ENCODE measurements at places on chromosomes 4 and X.

- DNase-seq, result no peak
Measured at GRCh38 chr4:189029976-189030504, 890.8 kb downstream of the TRIML1 start.

DNA sequence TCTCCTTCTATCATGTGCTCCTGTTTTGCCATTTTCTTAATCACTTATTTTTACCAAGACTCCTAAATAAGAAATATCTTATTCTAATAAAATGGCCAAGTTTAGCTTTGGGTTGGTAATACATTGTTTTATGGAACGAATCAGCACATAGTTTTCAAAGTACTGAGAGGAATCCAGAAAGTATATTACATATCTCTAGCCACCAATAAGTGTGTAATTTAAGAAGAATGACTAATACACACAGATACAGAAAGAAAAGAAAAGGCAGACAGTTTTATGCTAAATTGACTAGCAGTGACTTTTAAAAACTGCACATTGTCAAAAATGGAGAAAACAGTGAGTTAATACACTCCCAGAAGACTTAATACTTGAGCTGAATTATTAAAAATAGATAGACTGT is 167.0 kb upstream of the IL15 start:
- no peak for DNase-seq

DNA sequence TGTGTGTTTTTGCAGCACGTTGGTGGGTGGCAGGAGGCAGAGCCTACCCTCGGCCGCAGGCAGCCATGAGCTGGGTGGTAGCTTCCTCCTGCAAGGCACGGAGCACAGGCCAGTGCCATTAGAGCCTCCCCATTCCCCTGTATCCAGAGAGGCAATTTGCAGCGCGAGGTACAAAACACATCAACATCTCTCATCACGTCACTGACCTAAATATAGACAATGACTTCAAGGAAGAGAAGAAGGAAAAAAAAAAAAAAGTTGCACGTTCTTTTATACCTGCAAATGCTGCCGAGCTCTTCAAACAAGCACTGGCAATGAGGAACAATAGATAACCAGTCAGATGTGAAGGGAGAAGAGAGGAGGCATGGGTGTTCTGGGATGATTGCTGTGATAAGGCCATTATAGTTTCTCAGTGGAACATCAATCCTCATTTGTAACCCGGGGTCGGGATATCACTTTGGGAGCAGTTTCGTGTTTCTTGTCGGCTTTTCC is 159.9 kb downstream of the MGST2 start:
- no peak for DNase-seq

- DNase-seq, result no peak
Measured at GRCh38 chrX:108064613-108065012, 19.7 kb downstream of the VSIG1 start.

- no peak for DNase-seq
Measured at GRCh38 chrX:148609515-148610327, 109.3 kb downstream of the AFF2 start.

GRCh38 chrX:57137501-57137900 is 304 bp upstream of the SPIN2A start:
- DNase-seq, result no peak

DNA sequence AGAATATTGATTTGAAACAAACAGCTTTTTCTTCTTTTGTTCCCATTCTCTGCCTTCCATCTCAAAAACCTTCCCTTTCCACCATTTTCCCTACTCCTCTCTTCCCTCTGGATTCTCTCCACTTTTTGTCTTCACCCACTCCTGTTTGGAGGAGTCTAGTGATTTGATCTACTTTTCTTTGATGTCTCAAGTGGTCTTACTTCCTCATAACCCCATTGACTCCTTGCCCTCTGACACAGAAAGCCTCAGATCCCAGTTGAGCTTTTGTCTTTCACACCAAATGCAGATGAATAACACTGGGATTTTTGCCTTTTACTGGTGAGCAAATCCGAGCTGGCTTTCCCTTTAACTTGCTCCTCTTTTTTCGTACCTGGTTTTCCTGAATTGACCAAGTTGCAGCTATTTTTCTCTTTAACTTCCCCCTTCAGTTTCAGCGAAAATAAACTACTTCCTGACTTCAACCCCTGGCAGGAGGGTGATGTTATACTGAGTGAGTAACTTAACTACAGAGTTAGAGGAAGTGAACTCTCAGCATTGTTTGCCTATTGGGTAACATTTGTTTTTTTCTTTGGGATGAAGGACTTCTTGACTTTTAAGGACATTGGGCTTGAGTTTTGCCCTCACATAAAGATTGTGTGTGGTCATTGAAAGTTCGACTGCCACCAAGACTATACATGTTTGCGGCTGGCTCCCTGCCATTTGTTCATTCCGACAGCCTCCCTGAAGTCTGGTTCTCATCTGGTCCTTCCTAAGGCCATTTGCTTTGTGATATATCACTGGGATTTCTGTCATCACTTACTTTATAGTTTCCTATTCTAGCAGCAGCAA is 392.8 kb upstream of the NR3C2 start:
- no peak for DNase-seq

GRCh38 chrX:10217198-10217597 is 60.4 kb downstream of the CLCN4 start:
- no peak for DNase-seq

- DNase-seq, result peak; percentile 39
Measured at GRCh38 chr4:10098780-10099160, 17.8 kb downstream of the WDR1 start.

GRCh38 chr4:82797040-82797404 is 1.6 kb downstream of the SCD5 start:
- DNase-seq, result no peak

- DNase-seq, result no peak
Measured at GRCh38 chr4:38241541-38241940, 281.3 kb downstream of the PTTG2 start.

DNA sequence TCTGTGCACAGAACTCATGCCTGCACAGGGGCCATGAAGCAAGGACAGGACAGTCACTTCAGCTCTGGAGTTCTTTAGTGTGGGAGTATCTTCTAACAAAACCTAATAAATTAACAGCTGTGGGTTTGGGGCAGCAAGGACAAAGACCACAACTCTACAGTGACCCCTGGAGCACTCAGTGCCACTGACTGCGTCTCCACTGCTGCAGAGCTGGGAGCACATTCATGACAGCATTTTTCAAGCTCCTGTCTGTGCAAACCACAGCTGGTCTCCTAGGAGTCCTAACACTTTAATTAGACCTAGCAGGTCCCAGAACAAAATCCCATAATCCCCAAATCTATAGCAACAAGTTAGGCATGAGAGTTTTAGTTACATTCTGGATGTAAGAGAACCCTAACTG is 76.5 kb downstream of the RTL9 start:
- no peak for DNase-seq

DNA sequence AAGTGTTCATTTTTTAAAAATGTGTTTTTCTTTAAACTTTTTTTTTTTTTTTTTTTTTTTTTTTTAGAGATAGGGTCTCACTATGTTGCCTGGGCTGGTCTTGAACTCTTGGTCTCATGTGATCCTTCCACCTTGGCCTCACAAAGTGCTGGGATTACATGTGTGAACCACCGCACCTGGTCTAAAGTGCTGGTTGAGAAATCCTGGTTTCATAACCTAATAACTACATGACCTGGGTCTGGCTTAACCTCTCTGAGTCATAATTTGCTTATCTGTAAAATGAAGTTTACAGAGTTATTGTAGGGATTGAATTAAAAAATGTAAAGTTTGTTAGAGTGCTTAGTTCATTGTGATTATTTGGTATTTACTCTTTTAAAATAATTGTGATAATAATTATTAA is 5.2 kb downstream of the HSD17B13 start:
- DNase-seq, result no peak

GRCh38 chrX:14062524-14062923 is 32.8 kb upstream of the GEMIN8 start:
- no peak for DNase-seq

DNA sequence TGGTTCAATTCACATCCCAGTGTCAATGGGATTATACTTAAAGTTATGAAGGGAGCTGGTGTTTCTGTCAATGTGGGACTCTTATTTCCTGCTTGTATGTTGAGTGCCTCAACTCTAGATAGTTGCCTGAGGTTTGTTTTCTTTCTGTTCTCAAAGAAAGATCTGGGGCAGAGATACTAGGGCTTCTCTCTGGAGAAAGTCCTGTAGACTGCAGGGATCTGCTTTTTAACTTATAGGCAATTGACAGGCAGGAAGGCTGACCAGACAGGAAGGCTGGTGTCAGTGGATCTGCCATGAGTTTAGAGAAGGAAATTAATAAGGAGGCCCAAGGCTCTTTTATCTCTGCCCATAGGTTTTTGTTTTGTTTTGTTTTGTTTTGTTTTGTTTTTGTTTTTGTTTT is 64.0 kb upstream of the PRKX start:
- no peak for DNase-seq

DNA sequence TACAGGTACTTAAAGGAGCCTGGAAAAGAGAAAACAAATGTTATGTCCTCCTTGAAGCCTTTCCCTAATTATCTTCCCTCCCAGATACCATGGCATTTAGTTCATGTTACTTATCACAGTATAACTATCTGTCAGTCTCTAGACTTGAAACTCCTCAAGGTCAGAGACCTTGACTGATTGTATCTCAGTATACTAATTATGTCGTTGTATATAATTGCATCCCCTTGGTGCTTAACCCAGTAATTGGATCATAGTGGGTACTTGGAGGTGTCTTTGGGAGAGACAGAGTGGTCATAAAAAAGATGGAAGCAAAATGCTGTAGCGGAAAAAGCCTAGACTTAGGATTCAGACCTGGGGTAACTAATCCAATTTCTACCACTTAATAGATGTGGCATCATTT is 8.1 kb downstream of the IGBP1 start:
- no peak for DNase-seq

DNA sequence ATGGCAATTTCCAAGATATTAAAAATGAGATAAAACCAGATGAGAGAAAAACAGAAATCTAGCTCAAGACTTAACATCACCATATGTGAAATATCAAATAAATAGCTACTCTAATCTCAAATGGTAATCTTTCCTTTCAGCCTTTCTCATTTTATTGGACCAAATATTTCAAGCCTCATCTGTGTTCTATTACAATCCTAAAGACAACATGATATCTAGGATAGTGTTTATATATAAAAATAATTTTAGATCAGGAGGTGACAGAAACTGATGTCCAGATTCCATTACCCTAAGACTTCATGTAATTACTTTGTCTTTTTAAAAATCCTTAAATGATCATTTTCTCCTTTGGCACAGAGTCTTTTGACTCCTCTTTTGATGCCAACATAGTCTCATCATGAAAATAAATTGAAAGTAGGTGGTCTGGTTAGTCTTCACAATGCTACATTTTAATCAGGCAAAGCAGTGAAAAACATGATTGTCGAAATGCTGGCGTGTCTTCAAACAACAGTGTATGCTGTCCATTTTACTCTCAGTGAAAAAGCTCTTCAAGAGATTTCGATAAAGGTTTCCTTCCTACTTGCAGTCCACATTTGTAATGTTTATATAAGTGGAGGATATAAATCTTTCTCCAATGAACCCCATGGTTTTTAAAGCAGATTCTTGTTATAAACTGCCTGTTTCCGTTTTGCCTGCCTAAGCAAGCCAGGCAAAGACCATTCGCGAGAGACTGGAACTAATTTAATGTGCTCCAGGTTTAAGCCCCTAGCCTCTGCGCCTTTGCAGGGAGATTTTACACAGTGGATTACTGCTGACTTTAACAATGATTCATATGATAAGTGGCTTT is 169.8 kb downstream of the SCFD2 start:
- DNase-seq, result no peak

GRCh38 chrX:71632923-71633657 is 14.8 kb upstream of the CXCR3 start:
- DNase-seq, result no peak

DNA sequence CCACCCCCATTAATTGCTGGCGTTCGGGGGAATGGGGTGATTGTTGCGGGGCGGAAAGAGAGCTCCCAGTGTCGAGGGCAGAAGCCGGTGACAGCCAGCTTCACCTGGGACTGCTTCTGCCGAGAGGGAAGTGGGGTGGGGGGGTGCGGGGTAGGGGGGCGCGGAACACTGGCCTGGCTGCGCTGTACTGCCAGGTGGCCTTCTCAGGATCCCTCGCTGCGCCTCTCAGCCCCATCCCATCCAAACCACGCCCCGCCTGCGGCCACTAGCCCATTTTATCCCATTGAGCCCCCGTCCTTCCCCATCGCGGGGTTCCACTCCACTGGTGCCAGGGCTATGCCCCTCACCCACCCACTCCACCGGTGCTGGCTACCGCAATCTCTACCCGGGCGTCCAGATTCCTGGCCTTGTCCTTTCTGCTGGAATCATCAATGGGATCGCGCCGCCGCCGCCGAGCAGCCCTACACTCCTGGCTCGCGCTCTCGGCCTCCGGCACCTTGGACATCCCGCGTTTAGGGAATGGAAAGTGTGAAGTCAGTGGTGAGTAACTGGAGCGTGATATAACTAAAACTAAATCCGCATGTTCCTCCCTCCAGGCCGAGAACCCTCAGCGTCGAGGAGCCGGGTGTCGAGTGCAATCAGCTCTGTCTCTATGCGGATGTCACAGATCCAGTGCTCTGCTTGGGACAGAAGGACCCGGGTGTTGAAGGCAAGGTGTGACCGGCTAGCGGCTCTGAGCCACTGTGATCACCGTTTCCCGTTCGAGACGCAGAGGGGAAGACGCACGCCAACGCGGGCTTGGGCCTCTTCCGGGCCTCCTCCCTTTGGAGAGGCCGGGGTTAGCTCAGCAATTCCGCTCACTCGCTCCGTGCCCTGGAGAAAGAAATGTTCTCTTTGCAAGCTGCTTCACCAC is 20.5 kb downstream of the NKX3-2 start:
- DNase-seq, result no peak

Measured in activated CD4-positive, alpha-beta T cell treated with anti-CD3 and anti-CD28 coated beads, Interleukin-2, amount 50 U/mL, for 4 hours (primary cell).